Stimulated activated CD4-positive, alpha-beta T cell treated with anti-CD3 and anti-CD28 coated beads, Interleukin-1b, Interleukin-23, amount 100 ng/mL, for 24 hours (primary cell): ENCODE measurements at places on chromosomes 6 and 20.

- DNase-seq = no peak
These were observed 25.3 kb upstream of the NAA20 start for GRCh38 chr20:19991854-19992253.

DNA sequence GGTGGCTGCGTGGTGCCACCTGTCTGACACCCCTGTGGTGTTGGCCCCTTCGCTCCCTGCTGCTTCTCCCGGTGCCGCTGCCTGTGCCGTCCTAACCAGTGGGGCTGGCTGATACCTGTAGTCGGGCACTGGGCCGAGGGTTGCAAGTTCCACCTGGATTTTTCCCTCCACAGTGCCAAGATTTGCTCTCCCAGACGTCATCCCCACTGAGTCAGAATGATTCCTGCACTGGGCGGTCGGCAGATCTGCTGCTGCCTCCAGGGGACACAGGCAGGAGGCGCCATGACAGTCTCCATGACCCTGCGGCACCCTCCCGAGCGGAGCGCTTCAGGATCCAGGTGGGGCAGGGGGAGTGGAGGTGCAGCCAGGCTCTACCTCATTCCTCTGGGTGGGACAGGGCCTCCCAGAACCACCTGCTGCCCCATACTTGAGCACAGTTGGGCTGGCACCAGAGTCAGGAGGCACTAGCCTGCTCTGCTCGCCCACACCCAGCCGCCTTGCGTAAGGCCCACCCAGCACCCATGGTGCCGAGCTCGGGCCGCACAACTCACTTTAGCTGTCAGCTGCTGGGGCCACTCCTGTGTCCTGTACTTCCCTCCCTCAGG, 60.2 kb downstream of the TCP11 start:
- no peak for DNase-seq

DNA sequence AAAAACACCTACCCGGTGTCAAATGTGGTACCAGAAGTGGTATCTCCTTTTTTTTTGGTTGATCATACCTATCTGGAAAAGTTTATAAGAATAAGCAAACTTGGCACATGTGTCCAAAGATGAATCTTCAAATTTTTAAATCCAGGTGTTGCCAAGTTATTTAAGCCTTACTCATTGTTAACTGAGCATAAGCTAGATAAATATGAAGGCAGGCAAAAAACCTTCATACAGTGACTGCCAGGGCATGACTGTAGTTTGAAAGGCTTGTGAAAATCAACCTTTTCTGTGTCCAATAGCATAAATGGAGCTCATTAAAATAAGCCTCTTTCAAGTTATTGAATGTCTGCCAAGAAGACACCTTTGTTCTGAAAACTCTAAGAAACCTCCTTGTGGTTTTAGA, 699.2 kb downstream of the DOK5 start:
- no peak for DNase-seq

DNA sequence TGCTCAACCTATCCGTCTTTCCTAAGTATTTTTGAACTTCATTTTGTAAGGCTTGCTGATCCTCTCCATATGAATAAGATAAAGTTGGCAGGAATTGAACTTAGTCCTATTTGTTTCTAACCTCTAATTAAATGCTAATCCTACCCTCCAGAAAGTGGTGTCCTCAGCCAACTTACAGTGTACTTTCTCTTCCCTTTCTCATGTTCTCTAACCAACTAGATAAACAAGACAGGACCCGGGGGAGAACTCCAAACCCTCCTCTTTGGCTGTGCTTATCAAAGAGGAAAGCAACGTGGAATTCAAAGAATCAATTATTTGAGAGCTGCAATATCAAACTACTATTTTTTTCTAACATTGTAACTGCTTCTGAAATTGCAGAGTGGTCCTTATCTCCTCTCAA, 56.5 kb upstream of the NRSN1 start:
- no peak for DNase-seq

DNA sequence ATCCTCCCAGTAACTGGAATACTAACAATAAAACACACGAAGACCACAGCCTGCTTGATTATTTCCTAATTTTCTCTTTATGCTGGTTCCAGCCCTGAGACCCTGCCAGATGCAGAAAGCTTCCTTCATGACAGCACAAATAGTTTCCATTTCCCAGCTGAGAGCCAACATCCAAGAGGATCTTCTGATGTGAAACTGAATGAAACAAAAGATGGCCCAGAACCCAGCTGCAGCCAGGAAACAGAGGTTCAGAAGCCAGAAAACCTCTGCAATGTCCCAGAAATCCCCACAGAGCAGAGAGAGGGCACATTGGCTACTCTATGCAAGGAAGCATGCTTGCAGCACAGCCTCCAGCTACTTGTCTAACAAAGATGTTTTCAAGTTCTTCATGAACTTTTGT, 61.8 kb upstream of the PLEKHG1 start:
- DNase-seq = no peak

DNA sequence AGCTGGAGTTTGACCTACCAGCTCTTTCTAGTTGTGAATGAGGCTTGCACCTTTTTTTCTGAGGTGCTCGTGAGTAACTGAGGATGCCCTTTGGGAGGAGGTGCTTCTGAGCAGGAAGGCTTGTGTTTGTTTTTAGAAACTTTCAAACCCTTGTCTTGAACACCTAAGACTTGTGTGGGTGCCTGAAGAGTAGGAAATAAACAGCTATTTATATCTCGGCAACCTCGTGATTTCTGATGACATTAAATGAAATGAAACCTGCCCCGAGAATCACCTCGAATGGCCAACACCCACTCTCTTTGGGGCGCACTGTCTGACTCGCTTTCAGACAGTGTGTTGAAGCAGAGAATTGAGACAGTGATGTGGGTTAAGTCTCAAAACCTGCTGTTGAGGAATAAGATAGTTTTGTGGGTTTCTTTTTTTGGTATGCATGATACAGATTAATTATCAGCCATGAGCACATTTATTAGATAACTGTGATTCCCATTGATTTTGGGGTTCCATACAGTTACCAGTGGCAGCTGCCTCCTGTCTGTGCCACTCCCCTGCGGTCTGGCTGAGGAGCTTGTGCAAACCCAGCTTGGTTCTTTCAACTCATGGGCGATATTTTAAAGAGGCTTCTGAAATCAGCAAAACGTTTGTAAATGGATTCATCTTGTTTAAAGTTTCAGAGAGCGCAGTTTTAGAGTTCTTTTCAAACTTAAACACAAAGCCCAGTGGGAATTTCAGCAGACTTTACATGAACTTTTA, 8.4 kb downstream of the IRF4 start:
- DNase-seq = no peak

- DNase-seq = no peak
These were observed 15.6 kb upstream of the MATN4 start for GRCh38 chr20:45323731-45324130.

GRCh38 chr20:43095034-43095433, 94.7 kb downstream of the PTPRT start:
- DNase-seq = no peak

- no peak for DNase-seq
These were observed 185.3 kb upstream of the KCNG1 start for GRCh38 chr20:51208162-51208561.

- DNase-seq = no peak
These were observed 24.7 kb upstream of the RALGAPA2 start for GRCh38 chr20:20737158-20737557.

GRCh38 chr20:44805979-44806620, 4.2 kb downstream of the RIMS4 start:
- DNase-seq = no peak

DNA sequence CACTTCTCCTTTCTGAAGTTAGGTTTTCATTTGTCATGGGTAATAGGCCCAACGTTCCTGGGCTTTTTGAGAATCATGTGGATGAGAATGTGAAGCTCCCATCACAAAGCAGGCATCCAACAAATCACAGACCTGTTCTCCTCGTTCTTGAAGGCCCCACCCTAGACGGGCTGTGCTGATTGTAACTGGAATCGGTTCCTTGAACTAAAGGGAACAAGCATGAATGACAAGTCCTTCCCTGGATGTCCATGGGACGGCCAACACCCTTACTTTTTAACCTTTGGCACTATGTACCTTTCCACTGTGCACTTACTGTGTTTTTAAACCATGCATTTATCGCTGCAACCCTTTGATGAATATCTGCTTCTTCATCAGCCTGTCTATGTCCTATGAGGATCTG, 438.2 kb downstream of the CD83 start:
- no peak for DNase-seq

DNA sequence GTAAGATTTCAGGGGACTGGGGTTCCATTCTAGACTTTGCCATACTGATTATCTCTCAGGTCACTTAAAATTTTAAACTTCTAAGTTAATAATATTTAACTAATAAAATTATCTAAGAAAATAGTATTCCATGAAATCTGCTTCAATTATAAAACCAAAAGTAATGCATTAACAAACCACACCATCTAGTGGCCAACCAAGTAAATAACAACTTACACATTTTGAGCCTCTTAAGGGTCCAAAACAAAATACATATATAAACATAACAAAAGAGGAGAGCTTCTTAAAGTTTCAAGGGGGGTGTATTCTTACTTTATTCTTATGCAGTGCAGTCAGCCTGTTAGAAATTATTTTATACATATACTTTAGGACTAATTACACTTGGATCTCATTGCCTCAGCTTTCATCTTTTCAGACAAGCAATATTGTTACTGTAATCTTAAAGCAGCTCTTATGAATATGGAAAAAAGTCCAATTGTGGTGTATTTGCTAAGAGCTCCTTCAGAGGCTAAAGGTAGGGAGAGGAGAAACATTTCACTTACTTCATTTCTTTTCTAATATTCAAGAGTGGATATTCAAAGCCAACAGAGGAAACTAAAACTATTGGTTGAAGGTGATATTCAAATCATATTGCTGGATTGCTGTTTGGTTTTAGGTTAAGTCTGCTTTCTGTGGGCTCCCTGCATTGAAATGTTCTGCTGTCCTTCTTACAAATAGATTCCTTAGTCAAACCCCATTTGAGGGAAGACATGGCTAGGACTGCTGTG, 199.7 kb upstream of the SIM1 start:
- no peak for DNase-seq

DNA sequence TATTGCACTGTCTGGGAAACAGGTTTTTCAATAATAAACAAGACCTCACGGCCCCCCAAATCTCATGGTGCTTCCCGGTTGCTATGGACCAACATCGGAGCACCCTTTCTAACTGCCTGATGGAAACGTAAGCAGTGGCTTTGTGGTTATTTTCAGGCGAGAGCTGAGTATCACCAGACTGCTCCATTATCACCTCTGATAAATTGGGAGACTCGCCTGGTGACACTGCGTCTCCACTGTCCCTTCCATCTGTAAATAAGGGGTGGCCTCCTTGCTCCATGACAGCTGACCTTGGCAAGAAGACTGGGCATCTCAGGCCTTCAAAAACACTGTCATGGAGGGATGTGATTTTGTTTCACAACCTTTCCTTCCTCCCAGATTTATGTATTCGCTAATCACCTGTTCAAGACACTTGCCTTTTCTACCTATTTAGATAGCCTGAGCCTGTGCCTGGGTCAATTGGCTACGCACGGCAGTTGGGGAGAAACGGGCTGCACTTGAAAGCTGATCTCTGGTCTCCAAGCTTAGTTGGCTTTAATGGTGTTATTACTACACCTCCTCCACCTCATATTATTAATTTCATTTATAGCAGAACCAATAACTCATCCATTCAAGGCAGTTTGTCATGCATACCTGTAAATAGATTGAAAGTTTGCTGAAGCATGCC, 17.7 kb upstream of the CDH4 start:
- DNase-seq = no peak

DNA sequence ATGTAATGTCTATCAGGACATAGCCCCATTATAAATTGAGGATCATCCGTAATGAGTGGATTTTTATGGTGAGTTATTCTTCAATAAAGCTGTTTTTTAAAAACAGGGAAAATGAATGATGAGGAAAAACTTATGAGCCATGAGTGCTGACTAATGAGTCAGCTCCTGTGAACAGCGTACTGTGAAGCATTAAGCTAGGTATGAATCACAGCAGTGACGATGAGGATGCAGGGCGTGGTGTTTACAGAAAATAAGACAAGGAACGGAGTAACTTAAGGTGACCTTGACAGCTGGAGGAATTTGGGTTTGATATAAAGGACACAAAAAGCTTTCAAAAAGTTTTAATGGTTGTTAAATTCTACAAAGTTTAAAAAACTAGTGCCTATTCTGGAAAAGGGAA, 96.3 kb downstream of the FOXF2 start:
- DNase-seq = no peak

GRCh38 chr6:42038163-42038562, 12.2 kb upstream of the TAF8 start:
- no peak for DNase-seq

- DNase-seq = no peak
These were observed 174.4 kb upstream of the EXOC2 start for GRCh38 chr6:867378-867777.

DNA sequence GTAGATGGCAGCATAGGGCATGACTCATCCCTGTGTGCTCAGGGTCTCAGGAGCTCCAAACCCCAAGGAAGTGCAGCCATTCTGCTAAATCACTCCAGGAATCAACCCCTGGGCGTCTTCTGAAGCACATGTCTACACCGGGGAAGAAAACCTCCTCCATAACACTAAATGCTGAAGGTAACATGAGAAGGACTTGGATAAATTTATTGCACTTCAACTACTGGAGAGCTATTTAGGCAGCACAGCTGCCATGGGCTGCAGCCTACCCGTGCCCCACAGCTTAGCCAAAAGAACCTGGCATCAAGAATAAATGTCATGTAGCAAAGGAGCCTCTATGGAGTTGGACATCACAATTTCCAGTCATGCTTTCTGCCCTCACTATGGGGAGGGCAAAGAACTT, 152.4 kb upstream of the PROKR2 start:
- no peak for DNase-seq

DNA sequence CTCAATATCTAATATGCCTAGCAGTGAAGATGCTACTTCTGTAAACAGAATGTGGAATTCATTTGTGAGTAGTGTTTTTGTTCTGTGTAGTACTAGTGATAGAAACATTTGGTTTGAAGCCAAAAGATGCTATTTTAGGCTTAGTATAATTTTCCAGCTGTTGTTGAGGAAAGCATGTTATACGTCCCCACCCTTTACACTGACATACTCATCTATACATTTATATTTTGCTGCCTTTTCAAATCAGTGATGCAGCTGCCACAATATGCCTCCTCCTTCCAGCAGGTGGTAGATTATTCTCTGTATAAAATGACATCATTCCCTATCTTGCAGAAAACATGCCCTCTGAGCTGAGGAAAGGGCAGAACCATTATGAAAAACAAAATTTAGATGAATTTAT, 1217.6 kb upstream of the GJE1 start:
- no peak for DNase-seq

DNA sequence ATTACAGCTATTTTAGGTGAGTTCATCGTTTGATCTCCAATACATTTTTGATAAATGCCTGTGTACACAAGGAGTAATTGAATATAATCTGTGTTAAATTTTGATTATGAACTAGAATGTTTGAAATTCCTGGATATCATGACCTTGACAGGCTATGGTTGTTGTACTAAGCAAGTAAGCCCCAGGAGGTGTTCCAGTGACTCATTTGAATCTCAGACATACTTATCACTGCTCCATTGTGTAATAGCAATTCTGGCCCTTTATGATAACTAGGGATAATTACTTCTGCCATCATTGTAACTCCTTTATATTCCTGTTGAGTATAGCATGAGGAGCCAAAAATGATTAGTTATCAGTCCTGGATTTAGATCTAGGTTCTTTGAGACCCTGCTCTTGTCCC, 1424.6 kb upstream of the ADGRB3 start:
- no peak for DNase-seq
